Left lobe of liver (tissue), 2 donors: ENCODE measurements at places on chromosomes 13 and 19. TPM values are rescaled to one million over a fixed set of nuclear protein-coding genes. Genes with fewer than 3 reads are reported as not detected.

DNA sequence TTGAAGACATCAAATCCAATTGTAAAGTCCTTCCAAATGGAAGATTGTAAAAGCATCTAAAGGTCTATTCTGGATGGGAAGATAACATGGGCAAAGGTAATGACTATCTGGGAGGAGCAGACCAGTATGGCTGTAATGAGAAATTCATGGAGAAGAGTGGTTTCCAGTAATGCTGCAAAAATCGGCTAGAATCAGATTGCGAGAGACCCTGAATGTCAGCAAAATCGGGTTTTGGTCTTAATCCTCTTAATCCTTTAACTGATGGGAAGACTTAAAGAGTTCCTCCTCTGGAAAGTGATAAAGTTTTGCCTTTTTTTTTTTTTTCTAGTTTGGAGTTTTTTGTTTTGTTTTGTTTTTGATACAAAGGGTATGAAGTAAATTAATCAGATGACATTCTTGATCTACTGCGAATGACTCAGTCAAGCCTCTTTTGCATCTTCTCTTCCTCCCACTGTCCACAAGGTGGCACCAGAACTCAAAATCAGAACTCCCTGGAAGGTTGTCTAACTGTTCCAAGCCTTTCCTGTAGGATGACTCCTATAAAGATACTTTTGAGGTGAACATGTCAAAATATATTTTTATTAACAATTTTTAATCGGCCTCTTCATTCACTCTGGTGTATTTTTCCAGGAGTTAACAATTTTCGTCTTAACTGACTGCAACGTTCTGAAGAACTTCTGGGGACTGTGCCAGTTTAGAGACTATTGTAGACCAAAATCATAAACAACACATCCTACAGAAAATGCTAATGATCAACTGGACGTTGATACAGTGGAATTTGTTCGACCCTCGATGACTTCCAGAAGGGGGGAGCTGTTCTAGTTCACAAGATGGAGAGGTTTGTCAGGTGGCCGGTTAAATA, 213.3 kb upstream of the MIR17HG start:
- DNase-seq: peak; percentile 48

- no peak for DNase-seq
Observed at GRCh38 chr13:107882708-107883560, 332.4 kb downstream of the LIG4 start.

DNA sequence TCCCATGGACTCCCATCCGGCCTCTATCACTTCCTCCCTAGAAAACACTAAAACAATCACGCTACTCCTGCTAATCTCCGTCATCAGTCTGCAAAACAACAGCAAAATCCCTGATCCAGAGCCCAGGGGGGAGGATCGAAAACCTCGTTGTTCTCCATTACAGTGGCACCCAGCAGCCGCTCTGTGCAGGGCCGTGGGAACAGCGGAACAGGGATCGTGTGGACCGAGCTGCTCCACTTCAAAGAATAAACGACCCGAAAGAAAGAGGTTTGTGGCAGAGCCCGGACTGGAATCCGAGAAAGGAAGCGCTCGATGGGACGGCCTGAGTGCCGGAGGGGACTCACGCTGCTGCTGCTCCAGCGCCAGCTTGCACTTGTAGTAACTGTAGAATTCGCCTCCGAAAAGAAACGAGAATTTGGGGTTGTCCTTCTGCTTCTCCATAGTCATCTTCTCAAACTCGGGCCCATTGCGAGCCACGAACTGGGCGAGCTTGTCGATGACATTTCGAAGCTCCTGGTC, 652 bp downstream of the CHERP start:
- no peak for DNase-seq

- no peak for DNase-seq
Observed at GRCh38 chr19:37217480-37217774, 587 bp upstream of the ZNF383 start.

DNA sequence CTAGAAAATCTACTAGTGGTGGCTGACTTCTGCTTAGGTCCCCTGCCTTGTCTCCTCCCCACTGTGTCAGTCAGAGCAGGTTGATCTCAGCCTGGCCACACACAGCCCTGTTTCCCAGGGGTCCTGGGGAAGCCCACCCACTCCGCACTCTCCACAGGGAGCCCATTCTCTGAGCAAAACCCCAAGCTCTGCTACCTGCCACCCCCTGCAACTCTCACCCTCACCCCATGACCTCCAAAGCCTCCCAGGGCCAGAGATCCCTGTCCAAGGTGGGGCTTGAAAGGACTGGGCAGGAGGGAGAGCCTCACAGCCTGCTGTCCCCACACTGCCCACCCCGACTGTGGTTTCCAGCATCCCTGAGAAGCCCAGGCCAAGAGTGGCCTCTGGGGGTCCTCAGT, 58.8 kb upstream of the ZNF536 start:
- DNase-seq: peak; percentile 19

TLE6 gene
- total RNA-seq: 3.6 TPM

- DNase-seq: no peak
Observed at GRCh38 chr13:31891472-31891871, 140.1 kb upstream of the FRY start.

DNA sequence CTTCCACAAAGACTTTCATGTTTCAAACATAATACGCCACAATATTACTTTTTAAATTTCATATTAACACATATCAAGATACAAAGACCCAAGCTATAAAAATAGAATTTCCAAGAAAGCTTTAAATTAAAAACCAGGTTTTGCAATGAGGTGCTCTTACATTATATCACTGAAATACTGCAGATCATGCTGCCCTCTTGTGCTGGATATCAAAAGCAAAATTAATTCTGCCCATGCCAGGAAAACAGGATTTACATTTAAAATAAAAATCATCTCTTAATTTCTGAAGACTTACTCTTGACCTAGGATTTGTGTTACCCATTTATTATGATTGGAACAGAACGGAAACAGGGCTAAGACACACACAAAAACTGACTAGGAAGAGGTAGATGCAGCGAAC, 145.0 kb downstream of the ABCC4 start:
- no peak for DNase-seq

- DNase-seq: no peak
Observed at GRCh38 chr19:15129856-15130585, 22.8 kb downstream of the SYDE1 start.

- no peak for DNase-seq
Observed at GRCh38 chr13:49810567-49811526, 18.4 kb upstream of the KPNA3 start.

TEX101 gene
- not detected for total RNA-seq

DNA sequence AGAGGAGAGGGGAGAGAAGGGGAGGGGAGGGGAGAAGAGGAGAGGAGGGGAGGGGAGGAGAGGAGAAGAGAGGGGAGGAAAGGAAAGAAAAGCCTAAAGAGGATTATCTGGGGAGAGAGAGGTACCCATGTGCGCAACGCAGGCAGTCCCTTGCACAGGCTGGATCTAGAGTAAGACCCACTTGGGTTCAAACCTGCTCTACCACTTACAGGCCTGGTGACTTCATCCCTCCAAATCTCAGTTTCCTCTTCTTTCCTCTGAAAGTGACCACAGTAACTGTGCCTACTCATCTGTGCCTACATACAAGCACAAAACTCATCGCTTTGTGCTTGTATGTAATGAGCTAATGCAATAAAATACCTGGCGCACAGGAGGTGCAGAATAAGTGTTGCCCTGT, 732 bp upstream of the MAP1S start:
- DNase-seq: no peak

PNPLA6 gene
- 57.9 TPM for total RNA-seq

EPS8L1 gene
- total RNA-seq: 0.53 TPM

DNA sequence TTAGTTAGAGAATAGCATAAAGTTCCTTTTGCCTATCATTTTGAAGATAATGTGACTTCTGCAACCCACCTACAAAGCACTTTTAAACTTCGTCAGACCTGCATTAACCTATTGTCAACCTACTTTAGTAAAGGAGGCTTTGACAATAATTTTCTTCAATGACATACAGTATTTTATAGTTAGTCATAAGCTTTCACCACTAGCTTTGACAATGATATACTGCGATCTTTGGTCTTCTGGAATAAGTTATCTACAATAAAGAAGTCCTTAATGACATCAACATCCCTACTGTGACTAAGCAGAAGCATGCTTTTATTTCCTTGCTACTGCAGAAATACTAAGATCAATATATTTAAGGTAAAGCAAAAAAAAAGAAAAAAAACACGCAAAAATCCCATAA, 9.5 kb downstream of the PCDH17 start:
- no peak for DNase-seq

DNA sequence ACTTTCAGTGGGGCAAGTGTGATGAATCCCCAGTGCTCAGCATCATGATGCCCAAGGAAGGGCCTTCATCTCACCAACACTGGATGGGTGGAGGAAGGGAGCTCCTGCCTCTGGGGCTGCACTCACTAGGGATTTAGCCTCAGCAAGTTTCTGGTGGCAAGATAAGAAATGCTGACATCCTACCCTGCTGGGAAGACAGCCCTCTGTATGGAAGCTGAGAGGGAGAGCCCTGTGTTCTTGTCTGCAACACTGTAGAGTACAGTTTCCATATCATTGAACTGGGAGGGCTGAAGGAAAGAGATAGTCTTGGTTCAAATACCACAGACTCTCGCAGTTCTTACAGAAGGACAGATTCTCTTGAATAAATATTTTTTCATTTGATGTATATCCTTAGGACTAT, 7.3 kb upstream of the ZNF460 start:
- DNase-seq: no peak

DNA sequence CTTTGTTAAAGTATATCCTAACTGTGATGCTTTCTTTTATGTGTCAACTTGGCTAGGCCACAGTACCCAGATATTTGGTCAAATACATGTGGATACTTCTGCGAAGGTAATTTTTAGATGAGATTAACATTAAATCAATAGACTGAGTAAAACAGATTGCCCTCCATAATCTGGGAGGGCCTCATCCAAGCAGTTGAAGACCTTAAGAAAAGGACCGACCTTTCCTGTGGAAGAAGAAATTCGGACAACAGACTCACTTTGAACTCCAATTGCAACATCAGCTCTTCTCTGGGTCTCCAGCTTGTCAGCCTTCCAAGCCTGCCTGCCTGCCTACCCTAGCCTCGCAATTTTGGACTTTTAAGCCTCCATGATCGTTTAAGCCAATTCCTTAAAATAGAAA, 57.9 kb upstream of the DOCK9 start:
- no peak for DNase-seq

S1PR4 gene
- 0.70 TPM for total RNA-seq

KLK4 gene
- total RNA-seq: not detected

DNA sequence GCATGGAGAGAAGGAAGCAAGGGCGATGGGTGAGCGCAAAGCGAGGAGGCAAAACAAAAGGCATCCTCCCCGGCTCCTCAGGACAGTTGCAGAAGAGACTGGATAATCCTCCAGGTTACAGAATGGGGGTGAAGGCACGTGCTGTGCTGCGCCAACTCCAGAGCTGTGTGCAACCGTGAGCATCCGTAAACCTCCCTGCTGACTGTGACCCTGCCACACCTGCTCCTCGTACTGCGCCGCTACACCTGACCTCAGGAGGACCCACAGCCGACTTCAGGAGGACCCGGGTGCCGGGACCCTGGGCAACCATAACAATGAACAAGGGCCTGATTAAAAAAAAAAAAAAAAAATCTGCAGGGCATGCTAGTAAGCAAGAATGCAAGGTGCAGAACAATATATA, 68.7 kb downstream of the SLC7A1 start:
- no peak for DNase-seq

DNA sequence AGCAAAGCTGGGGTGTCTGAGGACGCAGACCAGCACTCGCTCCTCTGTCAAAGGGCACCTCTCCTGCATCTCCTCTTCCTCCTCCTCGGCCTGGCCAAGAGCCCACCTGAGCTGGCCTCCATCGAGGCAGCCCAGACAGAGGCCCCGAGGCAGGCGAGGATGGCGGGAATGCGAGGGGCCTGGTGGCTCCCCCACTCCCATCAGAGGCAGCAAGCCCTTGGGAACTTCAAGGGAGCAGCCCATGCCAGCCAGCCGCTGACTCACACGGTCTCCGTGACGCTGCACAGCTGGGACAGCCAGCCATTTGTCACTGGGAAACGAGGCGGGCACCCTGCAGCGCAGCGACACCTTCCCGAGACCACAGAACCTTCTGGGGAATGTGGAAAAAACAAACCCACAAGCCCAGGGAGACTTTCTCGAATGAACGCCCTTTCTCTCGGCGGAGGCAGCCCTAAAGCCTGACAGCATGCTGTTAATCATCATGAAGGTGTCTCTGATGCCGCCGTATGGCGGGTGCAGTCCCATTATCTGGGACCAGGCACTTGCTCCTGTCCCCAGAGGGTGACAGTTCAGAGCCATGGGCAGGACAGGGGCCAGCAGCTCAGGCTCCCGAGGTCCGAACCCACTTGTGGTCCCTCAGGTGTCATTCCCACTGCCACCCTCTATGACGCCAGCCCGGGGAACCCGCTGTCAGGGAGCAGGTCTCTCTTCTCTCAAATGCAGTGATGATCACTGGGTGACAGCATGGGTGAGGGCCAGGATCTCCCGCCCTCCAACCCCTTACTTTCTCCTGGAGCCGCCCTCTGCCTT, 53.0 kb downstream of the PEPD start:
- peak; percentile 41 for DNase-seq

PSPN gene
- total RNA-seq: 1.3 TPM

ZSCAN5B gene
- not detected for total RNA-seq

DNA sequence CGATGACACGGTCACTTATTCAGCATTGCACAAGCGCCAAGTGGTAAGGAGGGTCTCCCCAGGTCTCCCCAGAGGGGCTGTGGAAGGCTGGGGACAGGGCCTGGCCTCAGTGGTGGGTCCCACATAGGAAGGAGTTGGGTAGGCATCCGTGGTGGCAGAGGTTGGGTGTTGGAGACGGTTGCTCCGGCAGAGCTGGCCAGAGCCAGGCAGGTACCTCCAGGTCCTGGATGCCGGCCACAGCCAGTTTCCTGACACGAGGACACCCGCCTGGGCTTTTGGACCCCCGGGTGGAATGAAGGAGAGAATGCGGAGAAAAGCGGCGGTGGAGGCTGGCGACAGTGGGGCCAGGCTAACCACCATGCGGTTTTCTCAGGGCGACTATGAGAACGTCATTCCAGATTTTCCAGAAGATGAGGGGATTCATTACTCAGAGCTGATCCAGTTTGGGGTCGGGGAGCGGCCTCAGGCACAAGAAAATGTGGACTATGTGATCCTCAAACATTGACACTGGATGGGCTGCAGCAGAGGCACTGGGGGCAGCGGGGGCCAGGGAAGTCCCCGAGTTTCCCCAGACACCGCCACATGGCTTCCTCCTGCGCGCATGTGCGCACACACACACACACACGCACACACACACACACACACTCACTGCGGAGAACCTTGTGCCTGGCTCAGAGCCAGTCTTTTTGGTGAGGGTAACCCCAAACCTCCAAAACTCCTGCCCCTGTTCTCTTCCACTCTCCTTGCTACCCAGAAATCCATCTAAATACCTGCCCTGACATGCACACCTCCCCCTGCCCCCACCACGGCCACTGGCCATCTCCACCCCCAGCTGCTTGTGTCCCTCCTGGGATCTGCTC, 1.3 kb upstream of the FFAR1 start:
- peak; percentile 45 for DNase-seq

SYCN gene
- 1.6 TPM for total RNA-seq
